ENCODE measurements at places on chromosomes 1 and 21. TPM values are rescaled to one million over a fixed set of nuclear protein-coding genes. Genes with fewer than 3 reads are reported as not detected.

GRCh38 chr1:198892065-198892464 is 253.2 kb downstream of the PTPRC start:
- H3K4me1 ChIP-seq = peaks cover 79% of the 10 kb centered on the region
- no peak overlapping the region for H3K4me3 ChIP-seq
- no peak for DNase-seq
- H3K27ac ChIP-seq = peak overlapping the region; percentile 90

- no peaks in the 10 kb centered on the region for H3K36me3 ChIP-seq
- H3K4me1 ChIP-seq = peaks cover 38% of the 10 kb centered on the region
- peak overlapping the region; percentile 92 for H3K27ac ChIP-seq
- no peak for DNase-seq
- no peak overlapping the region for H3K4me3 ChIP-seq
Observed at GRCh38 chr1:229693129-229693900, 67.3 kb downstream of the URB2 start.

- no peak for DNase-seq
- H3K36me3 ChIP-seq = peaks cover 6% of the 10 kb centered on the region
- peaks cover 6% of the 10 kb centered on the region for H3K4me1 ChIP-seq
- H3K4me3 ChIP-seq = no peak overlapping the region
Observed at GRCh38 chr21:27301220-27301619, 334.3 kb upstream of the ADAMTS5 start.

DNA sequence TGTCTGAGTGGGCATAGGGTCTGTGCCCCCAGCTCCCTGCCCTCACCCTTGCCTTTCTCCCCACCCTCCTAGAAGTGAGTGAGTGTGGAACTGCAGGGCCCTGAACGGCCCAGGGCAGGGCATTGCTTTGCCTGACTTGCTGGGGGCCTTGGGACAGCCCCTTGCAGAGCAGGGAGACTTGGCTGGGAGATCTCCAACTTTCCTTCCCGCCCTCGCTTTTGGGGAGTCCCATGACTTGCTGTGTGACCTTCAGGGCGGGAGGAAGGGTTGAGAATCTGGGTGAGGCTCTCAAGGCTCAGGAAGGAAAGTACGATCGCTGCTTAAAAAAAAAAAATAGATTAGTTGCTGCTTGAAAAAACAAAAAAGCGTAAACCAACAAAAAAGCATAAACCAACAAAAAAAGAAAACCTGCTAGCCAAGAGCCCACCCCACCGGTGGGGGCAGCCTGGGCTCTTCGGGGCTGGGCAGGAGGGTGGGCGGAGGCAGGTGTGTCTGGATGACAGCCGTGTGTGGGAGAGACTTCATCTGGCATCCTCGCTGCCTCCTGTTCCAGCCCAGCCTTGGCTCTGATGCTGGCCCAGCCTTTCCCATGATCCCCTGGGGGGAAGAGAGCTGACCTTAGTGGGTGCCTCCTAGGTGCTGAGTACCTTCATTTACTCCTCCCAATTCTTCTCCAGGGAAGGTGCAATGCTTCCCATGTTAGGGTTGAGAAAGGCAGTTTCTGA is 6.5 kb downstream of the NBL1 start:
- peak overlapping the region; percentile 65 for H3K27ac ChIP-seq
- H3K4me1 ChIP-seq = peaks cover 61% of the 10 kb centered on the region
- DNase-seq = no peak

DNA sequence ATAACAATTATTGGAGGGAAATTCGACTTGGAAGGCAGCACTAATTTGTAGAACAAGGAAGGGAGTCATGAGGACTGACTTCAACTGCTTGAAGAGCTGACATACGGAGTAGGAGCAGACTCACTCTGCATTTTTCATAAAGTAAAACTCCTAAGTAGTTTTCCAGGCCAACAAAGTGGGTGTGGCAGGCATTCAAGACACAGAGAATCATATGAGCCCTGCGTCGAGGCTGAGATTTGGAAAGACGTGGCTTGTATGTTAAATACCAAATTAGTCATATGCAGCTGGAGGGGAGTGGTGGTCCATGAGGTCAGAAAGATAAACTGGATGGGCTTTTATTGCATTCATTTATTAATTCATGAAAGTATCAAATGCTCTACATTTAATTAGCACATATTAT is 255.7 kb upstream of the JUN start:
- H3K27me3 ChIP-seq = peaks cover 2% of the 10 kb centered on the region
- no peak overlapping the region for H3K27ac ChIP-seq
- H3K36me3 ChIP-seq = peaks cover 1% of the 10 kb centered on the region
- peaks cover 18% of the 10 kb centered on the region for H3K4me1 ChIP-seq
- H3K4me3 ChIP-seq = no peak overlapping the region

The HTR6 gene
- not detected for total RNA-seq

The GPR37L1 gene
- total RNA-seq = not detected

The LCE3B gene
- not detected for total RNA-seq

The AMY2A gene
- total RNA-seq = not detected

The FMO4 gene
- total RNA-seq = 3.5 TPM

The ODF2L gene
- 26.7 TPM for total RNA-seq

The PRPF38A gene
- total RNA-seq = 26.4 TPM

DNA sequence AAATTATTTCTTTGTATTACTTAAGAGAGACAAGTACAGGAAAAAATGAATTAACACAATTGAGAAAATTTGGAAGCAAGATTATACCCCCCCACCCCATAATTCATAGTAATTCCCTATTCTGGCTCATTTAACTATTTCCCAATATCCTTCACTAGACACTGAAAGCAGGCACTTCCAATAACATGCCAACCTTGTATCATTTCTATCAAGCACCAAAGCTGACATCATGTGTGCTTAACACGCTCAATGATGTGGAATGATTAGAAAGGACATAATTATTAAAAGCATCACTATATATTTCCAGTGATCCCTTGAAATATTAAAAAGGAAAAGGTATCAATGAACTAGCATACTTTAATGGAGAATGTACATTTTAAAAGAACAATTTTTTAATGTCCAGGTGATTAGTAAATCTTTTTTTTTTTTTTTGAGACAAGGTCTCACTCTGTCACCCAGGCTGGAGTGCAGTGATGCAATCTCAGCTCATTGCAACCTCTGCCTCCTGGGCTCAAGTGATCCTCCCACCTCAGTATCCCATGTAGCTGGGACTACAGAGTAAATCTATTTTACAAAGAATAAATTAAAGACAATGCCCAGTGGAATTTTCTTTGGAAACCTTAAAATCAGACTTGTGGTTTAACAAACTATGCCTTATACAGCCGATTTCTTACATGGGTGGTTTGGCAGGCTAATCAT is 443.9 kb downstream of the DSCAM start:
- no peak for DNase-seq
- no peaks in the 10 kb centered on the region for H3K27me3 ChIP-seq
- H3K4me3 ChIP-seq = no peak overlapping the region

- H3K27ac ChIP-seq = no peak overlapping the region
- no peaks in the 10 kb centered on the region for H3K36me3 ChIP-seq
- DNase-seq = peak; percentile 62
Observed at GRCh38 chr1:11701551-11701961, 10.0 kb downstream of the DRAXIN start.

- H3K36me3 ChIP-seq = peaks cover 27% of the 10 kb centered on the region
- H3K4me1 ChIP-seq = peaks cover 3% of the 10 kb centered on the region
- H3K4me3 ChIP-seq = no peak overlapping the region
- H3K27me3 ChIP-seq = no peaks in the 10 kb centered on the region
Observed at GRCh38 chr21:46124083-46124925, 26.4 kb downstream of the COL6A2 start.

- no peak for DNase-seq
- no peaks in the 10 kb centered on the region for H3K36me3 ChIP-seq
- no peak overlapping the region for H3K4me3 ChIP-seq
- peaks cover 4% of the 10 kb centered on the region for H3K27me3 ChIP-seq
Observed at GRCh38 chr1:224632381-224632871, 16.3 kb downstream of the CNIH3 start.

DNA sequence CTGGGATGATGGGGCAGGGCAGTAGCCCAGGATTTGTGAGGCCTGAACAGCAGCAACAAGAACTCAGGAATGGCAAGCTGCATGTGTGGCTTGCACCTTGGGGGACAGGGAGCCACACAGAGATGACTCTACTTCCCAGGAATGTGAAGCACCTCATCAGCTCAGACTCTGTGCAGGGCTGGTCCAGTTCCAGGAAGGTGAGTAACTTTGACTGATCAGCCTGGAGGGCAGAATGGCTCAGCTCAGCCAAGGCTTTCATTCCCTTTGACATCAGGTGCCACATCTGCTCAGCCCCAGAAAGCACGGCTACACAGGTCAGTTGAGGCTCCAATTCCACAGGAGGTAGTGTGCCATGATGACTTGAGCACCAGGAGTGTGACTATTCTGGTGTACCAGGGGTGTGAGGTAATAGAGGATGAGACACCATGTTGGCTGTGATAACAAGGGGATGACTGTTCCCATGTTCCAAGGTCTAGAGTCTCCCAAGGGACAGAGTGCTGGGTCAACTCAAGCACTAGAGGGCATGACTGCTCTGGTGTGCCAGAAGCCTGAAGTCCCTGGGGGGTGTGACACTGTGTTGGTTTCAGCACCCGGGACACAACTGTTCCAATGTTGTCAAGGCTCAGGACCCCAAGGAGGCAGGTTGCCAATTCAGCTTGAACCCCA is 625.8 kb upstream of the ADGRL2 start:
- H3K4me1 ChIP-seq = peaks cover 2% of the 10 kb centered on the region
- no peak overlapping the region for H3K27ac ChIP-seq
- DNase-seq = no peak
- no peak overlapping the region for H3K4me3 ChIP-seq

DNA sequence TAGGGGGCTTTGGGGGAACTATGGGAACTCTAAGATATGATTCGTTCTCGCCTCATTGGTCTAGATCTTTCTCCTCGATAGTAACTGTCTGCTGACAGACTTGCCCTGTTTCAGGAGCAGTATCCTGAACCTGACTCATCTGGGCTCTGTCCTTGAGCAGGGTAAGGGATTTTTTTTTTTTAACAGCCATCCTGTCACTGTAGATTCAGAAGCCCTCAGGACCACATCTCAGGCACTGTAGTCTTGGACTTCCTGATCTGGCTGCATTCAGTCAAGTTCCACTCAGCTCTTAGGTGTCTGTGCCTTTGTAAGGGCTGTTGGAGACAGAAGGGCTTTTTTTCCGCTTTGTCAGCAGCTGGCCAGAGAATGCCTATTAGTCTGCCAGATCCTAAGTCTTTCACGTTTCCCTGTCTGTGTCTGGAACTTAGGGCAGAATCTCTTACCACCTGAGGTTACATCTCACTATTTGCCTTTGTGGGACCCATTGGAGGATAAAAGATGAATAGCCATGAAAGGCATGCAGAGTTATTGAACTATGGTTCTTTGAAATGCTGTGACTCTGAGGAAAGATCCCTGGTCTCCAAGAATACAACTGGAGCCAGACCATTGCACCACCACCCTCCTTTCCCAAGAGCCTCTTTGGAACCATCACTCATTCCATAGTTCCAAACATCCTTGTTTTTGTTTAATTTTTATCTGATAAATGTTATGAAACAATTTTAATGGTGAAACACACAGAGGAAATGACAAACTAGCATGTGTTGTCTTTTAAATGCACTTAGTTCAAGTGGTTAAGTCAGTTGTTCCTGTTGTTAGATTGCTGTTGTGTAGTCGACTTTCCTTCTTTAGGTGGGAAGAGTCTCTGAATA is 49.7 kb upstream of the MACF1 start:
- DNase-seq = no peak
- peaks cover 81% of the 10 kb centered on the region for H3K4me1 ChIP-seq
- no peak overlapping the region for H3K4me3 ChIP-seq

GRCh38 chr1:116228511-116228910 is 117.3 kb downstream of the MAB21L3 start:
- no peak overlapping the region for H3K4me3 ChIP-seq
- no peak overlapping the region for H3K27ac ChIP-seq
- H3K36me3 ChIP-seq = no peaks in the 10 kb centered on the region
- DNase-seq = no peak
- peaks cover 6% of the 10 kb centered on the region for H3K4me1 ChIP-seq

GRCh38 chr1:30837653-30838052 is 70.9 kb downstream of the SDC3 start:
- H3K27me3 ChIP-seq = peaks cover 43% of the 10 kb centered on the region
- no peak overlapping the region for H3K4me3 ChIP-seq
- no peaks in the 10 kb centered on the region for H3K4me1 ChIP-seq

The HPCAL4 gene
- total RNA-seq = not detected

DNA sequence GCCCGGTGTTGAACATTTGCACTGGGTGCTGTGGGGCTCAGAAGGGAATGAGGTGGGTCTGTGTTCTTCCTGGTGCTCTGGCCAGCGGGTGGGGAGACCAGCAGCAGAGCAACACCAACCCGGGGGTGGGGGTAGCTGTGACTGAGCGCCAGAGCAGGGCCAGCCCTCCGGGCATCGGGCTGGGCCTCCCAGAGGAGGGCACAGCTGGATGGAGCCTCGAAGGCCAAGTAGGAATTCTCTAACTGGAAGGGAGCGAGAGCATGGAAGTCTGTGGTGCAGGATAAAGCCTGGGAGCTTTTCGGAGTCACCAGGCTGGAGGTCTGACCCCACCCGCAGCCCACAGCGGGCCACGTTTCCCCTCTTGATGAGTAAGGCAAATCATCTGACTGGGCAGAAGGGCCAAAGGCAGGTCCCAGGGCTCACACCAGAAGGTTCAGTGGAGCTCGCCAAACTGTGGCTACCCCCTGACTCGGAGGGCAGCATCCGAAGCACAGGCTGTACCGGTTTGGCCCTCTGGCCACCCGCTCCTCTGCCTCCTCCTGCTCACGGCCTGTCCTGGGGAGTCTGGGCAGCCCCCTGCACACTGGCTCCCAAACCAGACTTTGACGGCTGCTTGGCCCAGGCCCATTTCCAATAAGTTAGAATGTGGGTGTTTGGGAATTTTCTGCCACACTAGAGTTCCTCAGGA is 18.8 kb downstream of the SLC1A7 start:
- H3K36me3 ChIP-seq = peaks cover 2% of the 10 kb centered on the region
- no peak overlapping the region for H3K4me3 ChIP-seq
- no peak overlapping the region for H3K27ac ChIP-seq
- no peaks in the 10 kb centered on the region for H3K27me3 ChIP-seq

GRCh38 chr1:226579781-226580323 is 31.3 kb downstream of the STUM start:
- H3K4me3 ChIP-seq = no peak overlapping the region
- peaks cover 12% of the 10 kb centered on the region for H3K27me3 ChIP-seq
- no peak overlapping the region for H3K27ac ChIP-seq
- DNase-seq = no peak
- peaks cover 6% of the 10 kb centered on the region for H3K4me1 ChIP-seq

DNA sequence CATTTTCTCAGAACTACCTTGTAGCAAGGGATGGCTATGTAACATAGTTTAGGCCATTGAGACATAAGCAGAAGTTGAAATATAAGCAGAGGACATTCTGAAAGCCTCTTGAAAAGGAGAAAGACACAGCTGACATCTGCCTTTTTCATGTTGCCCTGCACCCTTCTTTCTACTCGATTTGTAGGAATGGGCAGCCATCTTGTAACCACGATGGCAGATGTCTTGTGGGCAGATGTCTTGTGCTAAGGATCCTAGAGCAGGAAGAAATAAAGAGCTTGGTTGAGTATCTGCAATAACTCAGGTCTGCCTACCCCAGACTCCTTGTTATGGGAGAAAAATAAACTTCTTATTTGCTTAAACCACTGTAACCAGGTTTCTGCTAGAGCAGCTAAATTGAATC is 351.0 kb downstream of the PDE4B start:
- DNase-seq = no peak
- no peaks in the 10 kb centered on the region for H3K4me1 ChIP-seq
- H3K36me3 ChIP-seq = no peaks in the 10 kb centered on the region
- H3K27ac ChIP-seq = no peak overlapping the region
- peaks cover 7% of the 10 kb centered on the region for H3K27me3 ChIP-seq
- H3K4me3 ChIP-seq = no peak overlapping the region

Data from chondrocyte (in vitro differentiated cells).